D341Med (cell line): ENCODE measurements at places on chromosomes 13 and 19.
A peak's percentile ranks its signal among the peaks of the same experiment; 100 is the strongest.

DNA sequence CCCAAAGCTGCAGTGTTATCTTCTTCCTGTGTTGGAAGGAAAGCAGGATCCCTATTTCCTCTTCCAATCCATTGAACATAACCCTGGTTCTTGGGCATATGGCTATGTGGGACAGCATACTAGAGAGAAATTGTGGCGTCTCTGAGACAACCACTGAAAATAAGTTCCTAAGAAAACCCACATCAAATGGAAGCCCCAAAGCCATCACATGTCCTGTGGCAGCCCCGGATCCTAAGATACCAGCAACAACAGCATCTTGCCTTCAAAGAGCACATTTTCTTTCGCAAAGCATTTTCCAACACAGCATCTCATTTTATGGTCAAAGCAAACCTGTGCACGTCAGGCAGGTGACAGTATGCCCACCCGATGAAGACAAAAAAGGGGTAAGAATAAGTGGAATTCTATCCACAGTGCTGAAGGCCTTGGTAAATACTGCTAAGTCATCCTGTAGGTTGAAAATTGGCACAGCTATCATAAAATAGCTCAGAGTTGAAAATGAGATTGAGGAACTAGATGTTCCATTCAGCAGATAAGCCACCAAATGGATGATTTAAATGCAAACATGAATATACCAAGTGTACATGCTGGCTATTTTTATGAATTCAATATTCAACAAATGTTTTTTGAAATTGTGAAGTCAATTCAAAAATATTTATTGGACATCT lies 232.2 kb downstream of the DLEU7 start:
- no peak for DNase-seq

GRCh38 chr13:113548778-113549621 lies 35.6 kb upstream of the TFDP1 start:
- DNase-seq = no peak

- DNase-seq = no peak
These were observed 642 bp upstream of the PEG3 start for GRCh38 chr19:56841193-56841543.

DNA sequence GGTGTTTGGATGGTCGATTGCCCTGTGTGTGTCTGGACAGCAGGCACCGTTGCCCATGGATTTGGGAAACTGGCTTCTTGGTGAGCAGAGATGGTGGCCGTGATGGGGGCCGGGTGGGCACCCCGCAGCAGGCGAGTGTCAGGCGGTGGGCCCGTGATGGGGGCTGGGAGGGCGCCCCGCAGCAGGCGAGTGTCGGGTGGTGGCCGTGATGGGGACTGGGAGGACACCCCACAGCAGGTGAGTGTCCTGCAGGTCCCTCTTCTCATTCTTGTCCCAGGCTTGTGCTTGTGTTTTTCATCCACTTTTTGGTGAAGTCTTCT lies 86.5 kb downstream of the KDM4B start:
- no peak for DNase-seq

DNA sequence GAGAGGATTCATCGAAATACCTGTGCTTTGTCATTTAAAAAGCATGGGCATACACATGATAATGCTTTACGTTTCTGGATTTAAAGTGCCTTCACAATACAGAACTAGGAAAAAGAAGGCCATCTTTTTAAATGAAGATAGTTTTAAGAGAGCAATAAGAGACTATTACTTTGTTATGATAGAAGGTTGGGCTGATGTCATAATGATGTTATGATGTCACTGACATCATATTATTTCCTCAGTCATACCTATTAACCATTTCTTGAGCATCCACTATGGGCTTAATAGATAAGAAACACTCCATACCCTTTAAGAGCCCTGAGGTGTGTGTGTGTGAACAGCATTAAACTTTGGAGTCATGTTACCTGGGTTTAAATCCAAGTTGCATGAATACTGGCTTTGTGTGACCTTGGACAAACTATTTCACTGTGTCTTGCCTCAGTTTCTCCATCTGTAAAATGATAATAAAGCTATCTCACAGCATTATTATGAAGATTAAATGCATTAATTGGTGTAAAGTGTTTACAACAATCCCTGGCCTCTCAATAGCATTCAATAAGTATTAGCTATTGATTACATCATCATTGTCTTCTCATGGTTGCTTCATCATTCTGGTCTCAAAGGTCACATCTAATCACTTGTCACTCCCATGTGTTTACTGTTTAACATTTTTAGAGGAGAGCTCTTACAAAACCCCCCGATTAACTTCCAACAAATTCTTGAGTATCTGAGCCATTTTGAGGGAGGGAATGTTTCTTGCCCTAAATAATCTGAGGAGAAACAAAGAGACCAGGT lies 11.1 kb downstream of the ZNF181 start:
- DNase-seq = no peak

GRCh38 chr13:28120317-28120716 lies 18.0 kb upstream of the PAN3 start:
- no peak for DNase-seq

DNA sequence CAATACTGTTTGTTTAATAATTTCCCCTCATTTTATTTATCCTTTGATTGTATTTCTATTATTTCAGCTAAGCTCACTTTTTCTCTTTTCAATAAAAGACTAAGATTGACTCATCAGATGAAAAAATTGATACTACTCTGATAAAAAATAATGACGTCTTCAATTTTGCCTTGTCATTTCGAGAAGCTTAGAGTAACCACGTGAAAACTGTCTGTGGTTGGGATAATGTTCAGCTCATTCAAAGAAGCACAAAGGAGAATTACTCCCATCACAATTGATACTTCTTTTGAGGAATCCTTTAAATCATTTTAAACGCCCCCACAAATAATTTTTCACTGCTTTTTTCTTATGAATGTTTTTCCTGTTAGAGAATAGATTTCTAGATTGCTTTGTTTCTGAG lies 318.7 kb upstream of the SLITRK1 start:
- DNase-seq = no peak

DNA sequence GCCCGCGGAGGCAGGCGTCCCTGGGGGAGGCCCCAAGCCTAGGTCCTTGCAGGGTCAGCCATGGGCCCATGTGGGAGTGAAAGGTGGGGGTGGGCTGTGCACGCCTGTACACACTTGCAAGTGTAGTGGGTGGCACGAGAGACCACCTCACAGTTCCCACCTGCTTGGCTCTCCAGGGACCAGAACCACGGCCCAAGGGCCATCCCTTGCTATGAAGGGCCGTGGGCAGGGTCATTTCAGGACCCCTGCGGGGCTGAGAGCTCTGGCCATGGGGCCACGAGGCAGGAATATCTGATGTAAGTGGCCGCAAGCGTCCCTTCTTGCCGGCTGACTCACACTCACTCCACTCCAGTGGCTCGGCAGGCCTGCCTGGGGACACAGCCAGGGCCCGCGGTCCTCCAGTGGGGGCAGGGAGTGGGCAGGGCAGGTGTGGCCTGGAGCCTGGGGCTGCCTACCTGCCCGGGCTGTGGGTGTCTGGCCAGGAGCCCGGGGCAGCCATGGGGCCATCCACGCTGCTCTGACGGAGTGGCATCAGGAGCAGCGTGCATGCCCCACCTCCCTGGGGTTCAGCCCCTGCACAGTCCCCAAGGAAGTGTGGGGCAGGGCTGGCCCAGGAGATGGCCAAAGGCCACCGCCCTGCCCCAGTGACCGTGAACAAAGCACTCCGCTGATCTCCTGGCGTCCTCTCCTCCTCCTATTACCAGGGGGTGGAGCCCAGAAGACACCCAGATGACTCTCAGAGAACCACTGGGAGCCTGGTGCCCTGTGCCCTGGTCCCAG lies 8.6 kb upstream of the MKNK2 start:
- DNase-seq = no peak

- no peak for DNase-seq
These were observed 39.5 kb upstream of the CNMD start for GRCh38 chr13:52779103-52779502.

DNA sequence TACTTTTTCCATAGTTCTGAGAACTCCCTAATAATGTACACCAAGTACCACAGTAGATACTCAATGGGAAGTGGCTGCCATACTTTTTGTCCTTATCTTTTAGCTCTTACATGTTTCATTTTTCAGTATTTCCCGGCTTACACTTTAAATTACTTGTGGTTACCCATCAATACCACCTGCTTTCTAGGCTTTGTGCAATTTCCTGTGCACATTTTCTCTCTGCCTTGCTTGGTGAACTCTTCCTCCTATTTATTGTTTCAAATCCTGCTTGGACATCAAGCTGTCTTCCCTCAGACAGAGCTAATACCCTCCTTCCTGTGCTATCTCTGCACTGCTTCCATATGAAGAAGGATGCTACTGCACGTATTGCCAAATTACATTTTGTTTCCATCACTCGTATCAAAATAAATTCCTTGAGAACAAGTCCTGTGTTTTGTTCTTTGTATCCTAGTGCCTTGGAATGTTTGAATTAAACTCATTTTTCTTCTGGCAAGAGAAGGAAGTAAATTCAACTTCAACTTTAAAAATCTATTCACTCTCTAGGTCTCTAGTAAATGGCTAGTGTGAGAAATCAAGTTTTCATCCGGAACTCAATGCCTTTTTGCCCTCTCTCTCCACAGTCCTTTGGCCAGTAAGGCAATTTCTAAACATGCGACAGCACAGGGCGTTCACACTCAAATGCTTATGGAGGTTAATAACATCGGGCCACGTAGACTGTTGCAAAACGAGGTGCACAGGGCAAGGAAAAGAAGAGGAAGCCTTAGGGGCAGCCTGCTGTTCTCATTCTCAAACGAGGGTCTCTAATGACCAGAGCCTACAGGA lies 5.6 kb downstream of the ZAR1L start:
- no peak for DNase-seq

DNA sequence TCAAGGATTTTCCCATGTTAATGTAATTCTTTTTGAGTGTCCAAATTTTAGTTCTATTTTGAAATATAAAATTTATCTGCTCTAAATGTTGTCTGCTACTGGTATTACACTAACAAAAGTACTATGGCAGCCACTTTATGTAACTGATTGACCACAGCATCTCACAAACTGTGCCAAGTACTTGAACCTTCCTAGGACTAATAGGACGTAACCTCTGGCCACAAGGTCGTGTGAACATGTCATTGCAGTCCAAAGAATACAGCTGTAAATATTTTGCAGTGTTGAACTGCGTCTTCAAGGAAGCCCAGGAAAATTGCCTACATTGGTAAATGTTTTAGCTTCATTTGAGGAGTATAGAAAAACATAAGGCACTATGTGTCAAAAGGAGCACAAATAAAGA lies 1.9 kb downstream of the KCTD4 start:
- no peak for DNase-seq

DNA sequence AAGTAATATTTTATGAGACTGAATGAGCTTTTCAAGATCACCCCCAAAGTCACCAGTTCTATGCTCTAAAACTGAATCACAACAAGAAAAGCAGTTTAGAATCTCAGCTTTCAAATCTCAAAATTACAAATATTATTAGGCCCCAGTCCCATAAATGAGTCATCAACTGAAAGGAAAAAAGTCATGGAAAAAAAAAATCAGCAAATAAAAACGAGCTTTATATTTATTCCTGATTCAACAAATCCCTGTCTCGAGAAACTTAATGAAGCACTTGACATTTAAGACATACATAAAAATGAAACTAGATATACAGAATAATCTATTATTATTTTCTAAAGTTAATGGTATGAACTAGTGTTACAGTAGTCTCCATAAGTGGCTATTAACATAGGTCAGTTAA lies 203.0 kb downstream of the DIAPH3 start:
- no peak for DNase-seq

DNA sequence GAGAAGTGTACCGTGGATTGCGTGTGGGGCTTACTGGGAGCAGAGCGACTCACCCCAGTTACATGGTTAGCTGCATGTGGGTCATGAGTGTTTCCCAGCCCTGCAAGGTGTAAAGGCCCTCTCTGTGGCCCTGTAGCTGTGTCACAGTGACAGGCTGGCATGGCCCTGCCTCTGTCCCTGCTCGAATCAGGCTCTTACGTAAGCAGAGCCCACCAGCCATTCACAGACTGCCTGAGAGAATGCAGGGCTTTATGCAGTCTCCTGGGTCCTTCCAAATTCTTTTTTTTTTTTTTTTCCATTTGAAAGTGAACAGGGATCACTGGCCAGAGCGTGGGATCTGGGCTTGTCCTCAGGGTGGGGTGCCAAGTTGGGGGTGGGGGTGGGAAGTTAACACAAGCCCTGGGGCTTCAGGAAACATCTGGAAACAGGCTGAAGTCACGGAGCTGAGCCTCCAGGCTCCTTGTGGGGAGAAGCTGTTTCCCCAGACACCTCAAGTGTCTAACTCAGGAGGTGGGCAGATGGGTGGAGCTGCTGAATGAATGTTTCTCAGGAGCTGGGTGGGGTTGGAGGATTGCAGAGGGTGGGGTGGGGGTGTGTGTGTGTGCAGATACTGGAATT lies 13.4 kb downstream of the TECR start:
- peak; percentile 34 for DNase-seq

GRCh38 chr13:94824601-94825000 lies 112.3 kb upstream of the SOX21 start:
- DNase-seq = no peak
